ENCODE measurements at places on chromosomes 2 and 18.

- no peak for DNase-seq
These were observed 28.3 kb downstream of the ANXA4 start for GRCh38 chr2:69770193-69770702.

GRCh38 chr2:40384714-40385113, 67.2 kb downstream of the SLC8A1 start:
- DNase-seq: no peak

- peak; percentile 28 for DNase-seq
These were observed 3.1 kb downstream of the PAIP2B start for GRCh38 chr2:71223767-71224333.

- no peak for DNase-seq
These were observed at the start of gene SDC1 for GRCh38 chr2:20224716-20225293. SDC1 (minus strand) TSS chr2:20225130; CDS start chr2:20224867, 263 bp downstream.

DNA sequence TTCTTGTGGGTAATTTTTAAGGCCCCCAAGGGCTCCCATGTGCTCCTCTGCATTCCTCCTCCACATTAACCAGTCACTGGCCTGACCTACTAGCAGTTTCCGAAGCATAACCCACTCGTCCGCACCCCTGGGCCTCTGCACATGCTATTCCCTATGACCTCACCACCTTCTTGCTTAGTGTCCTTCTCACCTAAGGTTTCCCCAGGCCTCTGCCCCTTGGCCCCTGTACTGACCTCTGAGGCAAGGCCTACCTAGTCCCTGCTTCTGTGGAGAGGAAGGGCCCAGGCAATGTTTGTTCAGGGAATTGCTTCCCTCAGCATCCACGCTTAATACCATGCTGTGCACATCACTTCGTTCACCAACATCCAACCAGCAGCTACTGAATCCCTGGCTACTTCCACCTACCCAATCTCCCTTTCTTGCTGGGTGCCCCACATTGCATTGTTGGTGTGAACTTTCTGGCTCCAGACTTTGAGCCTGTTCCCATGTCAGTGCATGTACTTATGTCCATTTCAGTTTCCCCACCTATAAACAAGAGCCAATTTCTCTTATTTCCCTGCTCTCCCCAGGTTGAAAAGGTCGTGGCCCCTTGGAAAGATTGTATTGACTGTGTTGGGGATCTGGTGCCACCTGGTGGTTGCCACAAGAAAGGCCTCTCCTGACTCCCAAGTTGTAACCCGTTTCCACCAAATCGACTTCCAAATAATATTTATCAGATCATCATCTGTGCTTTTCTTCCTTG, 19.2 kb upstream of the TMEM177 start:
- peak; percentile 37 for DNase-seq
